RCC 7860 (cell line): ENCODE measurements at places on chromosomes 4 and X.

GRCh38 chr4:99403380-99404184 lies 31.6 kb downstream of the ADH7 start:
- DNase-seq, result no peak

GRCh38 chr4:148842843-148843242 lies 400.6 kb upstream of the NR3C2 start:
- no peak for DNase-seq

DNA sequence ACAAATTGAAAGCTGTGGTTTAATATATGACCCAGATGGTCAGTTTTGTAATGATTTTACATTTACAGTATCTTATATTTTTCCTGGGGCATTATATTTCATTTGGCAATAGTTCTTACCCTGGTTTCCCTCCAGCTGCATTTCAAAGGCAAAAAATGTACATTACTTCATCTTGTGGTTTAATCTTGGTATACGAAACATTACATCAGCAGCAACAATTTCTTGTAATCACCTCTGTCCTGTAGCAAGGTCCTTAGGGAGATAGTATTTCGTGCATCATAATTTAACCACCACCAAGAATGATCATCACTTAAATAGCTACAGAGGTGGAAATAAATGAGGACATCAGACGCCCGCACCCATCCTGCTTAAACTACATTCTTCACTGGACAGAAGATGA lies 48.8 kb downstream of the HS6ST2 start:
- peak; percentile 36 for DNase-seq

GRCh38 chrX:153924149-153924861 lies 1.8 kb downstream of the ARHGAP4 start:
- no peak for DNase-seq
